ENCODE measurements at places on chromosomes 3 and 15.

- DNase-seq = no peak
Observed at GRCh38 chr3:5001805-5002173, 22.6 kb downstream of the BHLHE40 start.

DNA sequence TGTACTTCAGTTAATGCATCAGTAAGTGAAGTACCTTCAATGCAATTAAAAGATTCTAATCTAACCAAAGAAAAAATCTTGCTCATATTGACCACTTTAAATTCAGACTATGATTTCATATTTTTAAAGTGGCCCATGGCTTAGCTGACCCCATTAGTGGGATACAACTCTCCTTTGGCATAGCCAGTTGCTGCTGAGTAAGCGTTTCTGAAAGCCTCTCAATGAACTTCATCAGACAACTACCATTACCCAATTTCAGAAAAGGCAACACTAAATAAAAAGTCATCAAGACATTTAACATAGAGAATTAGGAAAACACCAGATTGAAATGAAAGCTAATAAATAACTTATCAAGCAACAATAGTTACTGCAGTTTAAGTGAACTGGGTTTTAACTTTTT lies 27.0 kb downstream of the CADM2 start:
- no peak for DNase-seq

GRCh38 chr3:38746641-38747040 lies 69.4 kb downstream of the SCN10A start:
- peak; percentile 20 for DNase-seq

GRCh38 chr15:50452927-50453326 lies 28.7 kb downstream of the USP8 start:
- no peak for DNase-seq

- DNase-seq = no peak
Observed at GRCh38 chr3:106256249-106256957, 387.6 kb upstream of the CBLB start.

- no peak for DNase-seq
Observed at GRCh38 chr3:13683772-13684171, 134.8 kb downstream of the FBLN2 start.

Measured in midbrain (tissue), 1 donor.